ENCODE measurements at places on chromosomes 12 and 14.
A peak's percentile ranks its signal among the peaks of the same experiment; 100 is the strongest.

DNA sequence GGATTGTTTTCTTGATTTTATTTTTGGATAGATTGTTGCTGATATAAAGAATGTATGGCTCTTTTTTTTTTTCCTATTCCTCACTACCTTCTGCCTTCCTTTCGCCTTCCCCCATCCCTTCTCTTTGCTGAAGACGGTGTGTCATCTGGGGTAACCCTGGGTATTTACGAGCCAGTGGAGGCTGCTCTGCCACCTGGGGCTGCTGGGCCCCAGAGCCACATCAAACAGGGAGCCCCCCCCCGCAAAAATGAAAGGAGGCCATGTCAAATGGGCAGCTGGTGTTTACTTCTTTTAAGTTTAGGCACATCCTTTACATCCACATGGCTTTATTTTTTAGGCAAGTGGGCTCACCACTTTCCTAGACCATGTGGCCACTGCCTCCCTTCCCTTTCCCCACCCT is 25.4 kb downstream of the CHST11 start:
- DNase-seq = no peak

GRCh38 chr12:59059088-59059935 is 139.0 kb upstream of the LRIG3 start:
- DNase-seq = peak; percentile 63

- no peak for DNase-seq
Measured at GRCh38 chr12:49941556-49942511, 8.7 kb upstream of the AQP2 start.

DNA sequence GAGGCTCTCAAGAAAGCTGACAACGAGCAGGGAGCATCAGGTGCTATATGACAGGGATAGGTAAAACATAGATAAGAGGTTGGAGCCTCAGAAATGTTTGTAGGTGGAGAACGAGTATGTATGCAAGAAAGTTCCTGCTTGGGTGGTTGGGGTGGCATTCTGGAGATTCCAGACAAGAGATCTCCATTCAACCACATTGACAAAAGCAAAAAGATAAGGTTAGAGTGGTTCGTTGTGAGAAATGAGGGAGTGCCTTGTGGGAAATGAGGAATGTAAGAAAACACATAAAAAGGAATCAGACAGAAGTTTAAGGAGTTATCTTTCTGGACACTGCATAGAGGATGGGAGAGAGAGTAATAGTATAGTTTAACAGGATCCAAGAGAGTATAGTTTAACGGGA is 290.3 kb downstream of the DPF3 start:
- no peak for DNase-seq

DNA sequence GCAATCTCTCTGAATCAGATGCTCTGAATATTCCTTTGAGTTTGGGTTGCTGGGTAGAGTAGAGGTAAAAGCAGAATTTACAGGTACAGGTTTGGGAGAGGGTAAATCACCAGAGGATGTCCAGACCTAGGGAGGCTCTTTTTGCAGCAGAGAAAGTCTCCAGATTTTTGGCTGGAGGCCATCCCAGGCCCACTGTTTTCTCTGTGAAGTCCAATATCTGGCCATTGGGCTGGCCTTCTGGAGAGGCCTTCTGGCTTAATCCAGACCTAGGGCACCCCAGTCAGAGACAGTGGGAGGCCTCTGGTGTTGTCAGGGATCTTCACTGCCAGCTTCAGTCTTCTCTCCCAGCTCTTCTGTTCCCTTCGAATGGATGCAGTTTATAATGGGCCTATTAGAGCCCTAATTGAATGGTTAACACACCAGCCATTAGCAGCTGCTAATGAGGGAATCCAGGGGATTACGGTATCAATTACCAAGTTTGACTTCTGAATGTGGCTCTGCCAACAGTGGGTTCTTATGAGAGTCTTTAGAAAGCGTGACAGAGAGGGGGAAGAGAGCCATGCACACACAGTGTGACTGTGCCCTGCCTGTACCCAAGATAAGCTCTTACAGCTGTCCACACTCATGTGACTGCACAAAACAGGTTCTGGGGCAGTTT is 183.1 kb downstream of the EMP1 start:
- no peak for DNase-seq

GRCh38 chr14:81275305-81276072 is 54.7 kb upstream of the GTF2A1 start:
- no peak for DNase-seq

GRCh38 chr14:101797856-101798255 is 36.3 kb downstream of the PPP2R5C start:
- no peak for DNase-seq

DNA sequence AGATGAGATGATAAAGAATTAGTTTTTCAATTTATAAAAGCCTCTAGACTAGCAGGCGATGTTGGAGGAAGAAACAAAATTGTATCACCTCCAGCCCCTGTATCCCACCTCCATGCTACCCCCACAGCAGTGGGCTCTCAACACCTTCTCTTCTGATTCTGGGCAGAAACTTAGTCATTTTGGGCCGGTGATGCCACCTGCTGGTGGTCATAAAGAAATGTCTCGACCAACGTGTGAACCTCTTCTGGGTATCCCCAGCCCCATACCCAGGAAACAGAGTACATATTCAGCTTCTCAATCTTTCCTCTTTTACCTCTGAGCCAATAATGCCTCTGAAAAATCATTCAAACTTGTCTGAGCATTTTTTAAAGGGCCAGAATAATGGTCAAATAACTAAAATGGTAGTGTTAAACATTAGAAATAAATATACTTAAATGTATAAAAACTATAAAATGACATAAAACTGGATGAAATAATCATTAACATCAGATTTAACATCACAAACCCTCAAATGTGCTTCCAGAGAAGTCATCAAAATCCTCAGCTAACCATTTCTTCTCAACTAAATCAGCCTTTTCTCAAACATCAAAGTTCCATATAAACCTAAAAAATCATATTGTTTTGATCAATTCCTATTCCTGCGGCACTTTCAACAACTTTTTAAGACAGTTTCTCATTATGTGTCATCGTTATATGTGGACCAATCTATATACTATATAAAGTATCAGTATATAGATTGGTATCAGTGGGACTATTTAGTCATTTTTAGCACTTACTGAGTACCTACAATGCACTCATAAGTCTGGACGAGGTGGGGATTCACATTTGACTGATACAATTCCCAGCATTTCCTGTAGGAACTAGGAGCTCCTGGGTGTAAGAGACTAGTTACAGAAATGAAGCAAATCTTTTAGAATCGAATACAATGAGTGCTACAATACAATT is 69.4 kb downstream of the ATXN2 start:
- DNase-seq = peak; percentile 79

GRCh38 chr14:53942970-53943750 is 13.5 kb downstream of the BMP4 start:
- peak; percentile 56 for DNase-seq

GRCh38 chr14:99382071-99382470 is 98.6 kb downstream of the SETD3 start:
- peak; percentile 47 for DNase-seq

- DNase-seq = no peak
Measured at GRCh38 chr14:89143595-89143994, 273.4 kb downstream of the FOXN3 start.

- DNase-seq = no peak
Measured at GRCh38 chr14:74395094-74395493, 30.9 kb downstream of the SYNDIG1L start.

DNA sequence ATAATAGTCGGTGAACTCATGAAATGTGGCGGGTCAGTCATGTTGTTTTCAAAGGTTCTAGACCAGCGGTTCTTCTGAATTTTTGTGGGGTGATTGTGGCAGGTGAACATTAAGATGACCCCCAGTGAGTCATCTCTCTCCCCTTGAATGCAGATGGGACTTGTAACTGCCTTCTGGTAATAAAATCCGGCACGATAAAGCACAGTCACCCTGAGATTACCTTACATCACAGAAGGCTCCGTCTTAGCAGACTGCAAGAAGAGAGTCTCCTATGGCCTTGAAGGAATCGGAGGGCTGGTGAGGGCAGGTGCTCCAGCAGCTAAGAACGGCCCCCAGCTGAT is 189.6 kb downstream of the FOXN3 start:
- DNase-seq = no peak

DNA sequence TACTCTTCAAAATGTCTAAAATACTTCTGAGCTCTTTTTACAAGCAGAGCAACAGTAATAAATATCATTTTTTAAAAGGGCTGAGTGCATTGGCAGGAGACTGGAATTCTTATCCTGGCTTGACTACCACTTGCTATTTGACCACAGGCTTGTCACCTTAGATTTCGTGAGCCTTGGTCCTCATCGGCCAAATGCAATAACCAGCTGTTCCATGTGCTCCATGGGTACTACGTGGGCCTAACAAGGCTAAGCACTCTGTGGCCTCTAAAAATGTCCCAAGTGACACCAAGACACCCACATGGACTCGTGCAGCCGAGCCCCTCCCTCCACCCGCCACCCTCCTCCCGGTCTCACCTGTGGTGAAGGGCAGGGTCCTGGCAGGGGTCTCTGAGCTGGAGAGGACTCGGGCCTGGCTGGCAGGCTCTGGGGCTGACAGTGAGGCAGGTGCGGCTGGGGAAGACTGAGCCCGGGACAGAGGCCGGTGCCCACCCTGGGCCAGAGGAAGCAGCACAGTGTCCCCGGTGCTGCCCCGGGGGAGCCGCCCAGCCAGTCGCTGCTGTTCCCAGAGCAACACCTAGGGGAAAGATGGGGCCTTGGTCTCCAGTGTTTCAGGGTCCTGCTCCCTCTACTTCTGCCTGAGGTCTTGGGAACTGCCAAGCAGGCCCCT is 20.1 kb downstream of the SLC48A1 start:
- DNase-seq = no peak

All from DMS53 (cell line).